ENCODE measurements at places on chromosomes 6 and 20.

DNA sequence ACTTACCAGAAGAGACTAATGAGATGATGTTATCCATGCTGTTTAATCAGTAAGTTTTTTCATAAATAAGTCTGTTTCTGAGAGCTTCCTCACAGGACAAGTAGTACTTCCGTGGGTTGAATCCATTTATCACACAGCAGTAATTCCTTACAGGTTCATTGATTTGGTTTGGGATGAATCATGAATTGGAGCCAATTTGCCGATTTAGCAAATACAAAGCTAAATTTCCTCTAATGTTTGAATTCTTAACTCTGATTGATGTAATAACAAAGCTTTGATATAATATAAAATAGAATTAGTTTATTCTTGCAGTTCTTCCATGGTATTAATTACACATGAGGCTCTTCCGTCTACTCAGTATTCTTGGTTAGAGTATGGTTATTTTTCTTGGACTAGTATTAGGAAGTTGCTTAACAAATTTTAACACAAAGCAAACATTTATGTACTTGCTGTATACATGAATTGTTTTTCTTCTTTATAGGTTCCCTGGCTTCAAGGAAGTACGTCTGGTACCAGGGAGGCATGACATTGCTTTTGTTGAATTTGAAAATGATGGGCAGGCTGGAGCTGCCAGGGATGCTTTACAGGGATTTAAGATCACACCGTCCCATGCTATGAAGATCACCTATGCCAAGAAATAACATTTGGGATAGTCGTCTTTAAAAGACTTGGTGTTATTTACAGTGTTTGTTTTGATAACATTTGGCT lies 7.6 kb upstream of the OTOR start:
- DNase-seq, result no peak

GRCh38 chr6:117456250-117456649 lies 26.2 kb upstream of the DCBLD1 start:
- no peak for DNase-seq

GRCh38 chr6:152273002-152273401 lies 364.2 kb downstream of the SYNE1 start:
- DNase-seq, result no peak

DNA sequence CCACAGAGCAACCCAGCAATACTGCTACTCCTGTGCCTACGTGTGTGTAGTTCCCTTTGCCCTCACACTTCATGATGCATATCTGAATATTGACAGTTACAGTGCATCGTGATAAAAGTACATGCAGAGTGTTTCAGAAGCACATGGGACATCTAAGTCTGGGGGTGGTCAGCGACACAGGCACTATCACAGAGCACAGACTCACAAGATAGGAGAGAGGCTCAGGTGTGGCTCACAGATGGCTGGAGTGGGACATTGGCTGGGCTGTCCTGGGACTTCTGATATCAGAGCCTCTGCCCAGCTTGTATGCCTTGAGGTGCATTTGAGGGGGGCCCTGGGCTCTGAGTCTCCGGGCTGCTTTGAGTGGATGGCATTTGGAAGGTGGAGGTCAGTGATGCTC lies 227.0 kb upstream of the RNF24 start:
- DNase-seq, result no peak

- DNase-seq, result no peak
Observed at GRCh38 chr6:19824058-19824807, 12.9 kb upstream of the ID4 start.

DNA sequence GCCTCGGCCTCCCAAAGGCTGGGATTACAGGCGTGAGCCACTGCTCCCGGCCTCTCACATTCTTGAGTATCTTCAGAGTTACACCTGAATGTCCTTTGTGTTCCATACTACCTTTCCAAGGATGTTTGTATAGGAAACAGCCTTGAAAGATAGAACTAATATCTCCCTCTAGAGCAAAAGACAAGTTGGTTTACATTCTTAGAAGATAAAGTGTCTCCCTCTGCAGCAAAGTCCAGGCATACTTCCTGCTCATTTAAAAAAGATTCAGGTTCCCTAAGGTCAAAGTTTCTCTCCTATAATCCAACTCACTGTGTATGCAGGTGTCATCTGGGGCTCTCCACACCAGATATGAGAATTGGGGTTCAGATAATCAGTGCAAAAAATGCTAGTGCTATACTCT lies 224.4 kb downstream of the TPBG start:
- DNase-seq, result no peak

GRCh38 chr20:23375827-23376226 lies 13.8 kb downstream of the GZF1 start:
- DNase-seq, result no peak

DNA sequence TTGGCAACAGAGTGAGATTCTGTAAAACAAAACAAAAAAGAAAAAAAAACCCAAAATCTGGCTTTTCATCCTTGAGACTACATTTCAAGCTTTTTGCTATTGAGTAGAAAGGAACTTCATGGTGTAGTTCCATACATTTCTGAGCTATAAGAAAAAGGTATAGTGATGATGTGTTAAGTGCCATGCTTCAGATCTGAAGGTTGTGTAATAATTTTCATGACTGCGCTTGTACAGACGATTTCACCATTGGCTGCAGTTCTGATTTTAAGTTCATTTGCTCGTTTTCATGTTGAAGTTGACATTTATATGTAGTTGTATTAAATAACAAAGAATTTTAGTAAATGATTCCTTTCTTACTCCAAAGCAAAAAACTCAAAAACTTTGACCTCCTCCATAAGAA lies 247.6 kb downstream of the ARID1B start:
- no peak for DNase-seq

DNA sequence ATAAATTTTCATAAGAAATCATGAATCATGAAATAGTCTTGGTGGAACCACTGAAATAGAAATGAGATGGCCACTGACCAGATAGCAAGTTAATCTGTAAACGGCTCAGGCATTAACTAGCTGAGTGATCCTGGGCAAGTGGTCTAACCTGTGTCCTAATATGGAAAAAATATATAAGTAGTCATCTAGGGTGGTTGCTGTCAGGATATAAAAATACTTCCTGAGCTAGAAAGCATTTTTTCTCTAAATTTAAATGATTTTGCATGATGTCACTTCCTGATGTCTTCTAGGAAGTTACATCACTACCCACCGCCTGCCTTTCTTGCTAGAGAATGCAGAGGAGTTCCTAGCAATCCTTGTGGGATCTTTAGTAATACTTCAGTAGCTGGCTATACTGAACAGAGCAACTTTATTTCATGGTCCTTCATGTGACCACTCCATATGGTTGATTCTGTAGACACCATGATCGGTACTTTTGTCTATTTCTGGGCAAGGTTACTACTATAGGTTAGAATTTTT lies 228.1 kb upstream of the CEP162 start:
- no peak for DNase-seq

DNA sequence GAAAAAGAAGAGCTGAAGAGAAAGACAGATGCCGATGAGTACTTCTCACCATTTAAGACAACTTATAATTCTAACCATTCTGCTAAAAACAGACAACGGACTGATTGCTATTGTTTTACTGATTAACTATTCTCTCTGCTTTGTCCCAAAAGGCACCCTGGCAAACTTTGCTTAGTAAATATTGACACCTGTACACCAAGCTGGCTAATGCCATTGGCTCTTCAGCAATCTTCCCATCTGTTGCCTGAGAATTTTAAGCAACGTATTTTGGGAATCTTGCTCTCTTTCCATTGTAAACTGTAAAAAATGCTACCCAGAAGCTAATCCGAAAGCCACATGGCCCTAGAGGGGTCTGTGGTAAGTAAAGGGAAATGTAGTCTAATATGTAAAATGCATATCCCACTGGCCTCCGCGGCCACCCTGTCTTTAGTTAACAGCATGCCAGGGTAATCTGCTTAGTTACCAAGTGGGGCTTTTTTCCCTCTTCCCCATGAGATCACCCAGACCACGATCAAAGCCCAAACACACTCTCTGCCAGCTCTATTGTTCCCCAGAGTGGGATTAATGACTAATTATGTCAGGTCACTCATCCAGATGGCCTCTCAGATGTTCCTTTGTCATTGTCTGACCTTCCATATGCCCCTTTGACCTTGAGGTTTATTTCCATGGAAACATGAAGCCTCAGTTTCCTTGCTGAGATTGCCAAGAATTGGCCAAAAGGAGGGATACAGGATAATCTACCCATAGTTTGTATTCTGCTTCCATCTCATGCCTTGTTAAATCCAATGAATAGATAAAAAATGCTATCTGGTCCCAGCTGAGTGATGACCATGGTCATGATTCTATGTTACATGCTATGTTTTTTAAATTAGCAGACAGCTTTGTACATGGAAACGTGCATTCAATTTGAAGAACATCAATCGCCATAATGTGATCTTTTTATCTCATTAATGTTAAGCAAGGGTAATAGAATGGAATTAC lies 216.4 kb upstream of the MCHR2 start:
- no peak for DNase-seq

- no peak for DNase-seq
Observed at GRCh38 chr6:138018297-138018696, 88.9 kb downstream of the PERP start.

Measured in AG04449 (cell line).